ENCODE measurements at places on chromosomes 7 and 10.

GRCh38 chr7:1224086-1224716 is 8.5 kb upstream of the UNCX start:
- DNase-seq = no peak
- H3K4me1 ChIP-seq = no peaks in the 10 kb centered on the region
- H3K4me3 ChIP-seq = no peak overlapping the region
- peaks cover 95% of the 10 kb centered on the region for H3K27me3 ChIP-seq

GRCh38 chr7:46320956-46321355 is 399.9 kb upstream of the IGFBP3 start:
- DNase-seq = no peak
- no peaks in the 10 kb centered on the region for H3K4me1 ChIP-seq
- H3K27ac ChIP-seq = no peak overlapping the region
- no peaks in the 10 kb centered on the region for H3K27me3 ChIP-seq
- no peak overlapping the region for H3K4me3 ChIP-seq

DNA sequence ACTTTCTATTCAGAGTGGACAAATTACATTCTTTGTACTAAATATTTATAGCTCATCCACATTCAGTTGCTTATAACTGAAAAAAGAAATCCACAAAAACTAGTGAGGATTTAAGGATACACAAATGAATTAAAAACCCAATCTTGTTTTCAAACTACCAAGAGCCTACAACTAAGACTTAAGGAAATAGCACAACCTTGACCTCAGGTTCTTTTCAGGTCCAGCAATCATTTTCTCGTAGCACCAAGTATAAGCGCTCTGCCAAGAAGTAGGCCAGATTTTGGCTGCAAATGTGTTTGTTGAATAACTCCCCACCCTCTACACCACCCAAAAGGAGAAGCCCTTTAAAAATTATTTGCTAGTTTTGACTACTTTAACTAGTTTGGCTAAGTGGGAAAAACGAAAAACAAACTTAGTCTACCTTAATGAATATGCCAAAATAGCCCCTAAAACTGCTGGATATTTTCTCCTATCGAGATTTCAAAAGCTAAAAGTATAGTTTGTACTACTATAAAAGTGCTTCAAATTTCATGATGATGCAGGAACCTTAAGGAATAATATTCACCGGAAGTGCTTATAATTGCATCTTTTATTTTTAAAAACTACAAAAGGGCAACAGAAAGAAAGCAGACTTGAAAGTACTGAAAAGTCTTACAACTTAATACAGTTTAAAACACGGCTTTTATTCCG is 2.7 kb upstream of the KMT2E start:
- H3K36me3 ChIP-seq = peaks cover 67% of the 10 kb centered on the region
- H3K27ac ChIP-seq = peak overlapping the region; percentile 100
- peak overlapping the region; percentile 98 for H3K4me3 ChIP-seq
- DNase-seq = no peak
- peaks cover 56% of the 10 kb centered on the region for H3K4me1 ChIP-seq
- H3K27me3 ChIP-seq = no peaks in the 10 kb centered on the region

DNA sequence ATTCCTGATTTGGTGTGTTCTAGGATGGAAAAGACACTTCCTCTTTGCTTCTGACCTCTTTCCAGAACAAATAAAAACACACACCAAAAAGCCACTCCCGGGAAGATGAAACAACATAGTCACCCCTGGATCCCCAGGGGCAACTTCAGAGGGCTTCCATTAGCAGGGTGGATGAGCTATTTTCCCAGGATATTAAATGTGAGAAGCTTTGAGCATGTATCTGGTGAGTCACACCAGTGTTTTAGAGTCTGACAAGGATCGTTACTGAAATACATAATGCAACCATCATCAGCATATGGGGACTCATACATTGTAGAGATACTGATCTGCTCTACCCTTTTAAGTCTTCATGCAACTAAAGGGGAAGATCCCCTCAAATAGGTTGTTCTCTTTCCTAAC is 115.5 kb upstream of the ZNF438 start:
- no peak for DNase-seq
- no peak overlapping the region for H3K4me3 ChIP-seq
- H3K27me3 ChIP-seq = peaks cover 29% of the 10 kb centered on the region
- H3K36me3 ChIP-seq = no peaks in the 10 kb centered on the region

GRCh38 chr7:127809261-127809702 is 157.3 kb downstream of the SND1 start:
- no peaks in the 10 kb centered on the region for H3K27me3 ChIP-seq
- no peak overlapping the region for H3K27ac ChIP-seq
- H3K36me3 ChIP-seq = peaks cover 15% of the 10 kb centered on the region
- no peak overlapping the region for H3K4me3 ChIP-seq
- no peak for DNase-seq
- H3K4me1 ChIP-seq = peaks cover 37% of the 10 kb centered on the region

DNA sequence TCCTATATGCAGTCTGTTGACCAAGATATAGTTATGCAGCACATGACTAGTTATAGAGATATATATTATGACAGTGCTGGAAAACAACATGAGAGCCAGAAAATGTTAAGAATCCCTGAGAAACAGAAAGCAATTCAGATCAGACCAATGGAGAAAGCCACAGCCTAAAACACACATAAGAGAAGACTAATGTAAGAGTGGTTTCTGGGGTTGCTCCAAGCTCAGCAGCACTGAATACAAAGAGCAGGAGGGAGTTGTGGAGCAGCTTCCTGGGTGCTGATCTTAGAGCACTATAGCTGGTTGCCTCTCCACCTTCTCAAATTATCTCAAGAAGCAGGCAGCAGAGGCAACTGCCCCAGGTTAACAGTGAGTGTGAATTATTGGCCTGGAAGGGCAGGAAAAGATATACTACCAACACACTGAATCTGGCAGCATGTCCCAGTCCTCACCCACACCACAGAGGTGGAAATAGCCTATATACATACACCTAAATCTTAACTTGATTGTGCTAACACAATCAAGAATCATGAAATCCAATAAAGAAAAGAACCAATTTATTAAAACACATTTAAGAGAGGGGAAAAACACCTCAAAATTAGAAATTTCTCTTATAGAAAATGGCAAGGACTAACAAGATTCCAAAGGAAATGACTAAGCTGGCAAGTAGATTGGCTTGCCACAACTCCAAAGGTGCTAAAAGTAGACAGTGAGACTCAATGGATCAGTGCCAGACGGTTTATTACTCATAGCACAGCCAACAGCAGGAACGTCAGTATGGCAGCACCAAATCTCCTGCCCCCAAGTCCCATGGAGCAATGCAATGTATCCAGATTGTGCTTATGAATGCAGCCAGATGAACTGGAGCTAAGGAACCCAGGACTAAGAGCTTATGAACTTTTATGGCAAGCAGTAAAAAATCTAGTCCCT is 5.1 kb downstream of the PTTG1IP2 start:
- no peaks in the 10 kb centered on the region for H3K36me3 ChIP-seq
- H3K4me3 ChIP-seq = no peak overlapping the region
- peaks cover 55% of the 10 kb centered on the region for H3K27me3 ChIP-seq
- H3K27ac ChIP-seq = no peak overlapping the region

DNA sequence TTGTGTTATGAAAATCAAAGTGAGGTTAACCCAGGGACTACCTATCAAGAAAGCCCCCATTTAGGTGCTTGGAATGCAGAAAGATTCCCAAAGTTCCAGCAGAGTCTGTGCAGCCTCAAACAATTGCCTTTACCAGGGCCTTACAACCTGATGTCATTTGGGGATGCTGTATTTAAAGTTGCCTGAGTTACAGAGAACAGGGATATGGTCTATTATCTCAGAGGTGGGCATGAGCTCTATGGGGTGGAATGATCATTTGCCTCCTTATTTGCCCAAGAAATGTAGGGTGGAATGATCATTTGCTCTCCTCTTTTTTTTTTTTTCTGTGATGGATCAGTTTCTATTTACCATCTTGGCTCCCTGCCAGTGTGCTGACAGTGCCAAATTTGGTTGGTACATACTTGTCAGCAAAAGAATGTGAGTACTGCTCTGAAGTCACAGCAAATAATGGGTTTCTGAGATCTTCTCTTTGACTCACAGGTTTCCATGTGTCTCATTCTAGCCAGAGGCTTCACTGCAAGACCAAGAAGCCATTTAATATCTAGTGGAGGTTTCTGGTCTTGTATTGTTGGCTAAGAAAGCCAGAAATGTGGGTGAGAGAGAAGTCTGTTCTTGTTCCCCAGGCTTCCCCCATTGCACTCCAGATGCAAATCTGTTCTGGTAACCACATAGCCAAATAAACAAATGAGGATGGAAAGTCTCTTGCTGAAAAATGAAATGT is 45.5 kb upstream of the ZNRF2 start:
- H3K4me1 ChIP-seq = no peaks in the 10 kb centered on the region
- no peaks in the 10 kb centered on the region for H3K36me3 ChIP-seq
- DNase-seq = no peak
- H3K27me3 ChIP-seq = peaks cover 34% of the 10 kb centered on the region
- no peak overlapping the region for H3K27ac ChIP-seq
- H3K4me3 ChIP-seq = no peak overlapping the region

GRCh38 chr7:53111031-53111430 is 75.6 kb downstream of the POM121L12 start:
- no peaks in the 10 kb centered on the region for H3K36me3 ChIP-seq
- no peak overlapping the region for H3K27ac ChIP-seq
- no peak for DNase-seq
- no peaks in the 10 kb centered on the region for H3K4me1 ChIP-seq
- H3K27me3 ChIP-seq = no peaks in the 10 kb centered on the region

DNA sequence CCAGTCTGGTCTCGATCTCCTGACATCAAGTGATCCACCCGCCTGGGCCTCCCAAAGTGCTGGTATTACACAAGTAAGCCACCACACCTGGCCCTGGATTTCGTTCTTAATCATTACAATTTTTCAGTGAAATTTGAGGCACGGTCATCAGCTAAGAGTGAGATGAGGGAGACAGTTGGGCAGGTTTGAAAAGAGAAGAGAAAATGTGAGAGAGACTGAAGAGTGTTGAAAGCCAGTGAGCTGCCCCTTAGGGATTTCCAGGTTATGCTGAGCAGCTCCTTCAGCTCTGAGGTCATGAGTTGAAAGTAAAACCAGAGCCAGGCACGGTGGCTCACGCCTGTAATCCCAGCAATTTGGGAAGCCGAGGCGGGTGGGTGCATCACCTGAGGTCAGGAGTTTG is 5.9 kb upstream of the UPF2 start:
- peaks cover under 1% of the 10 kb centered on the region for H3K4me1 ChIP-seq
- H3K4me3 ChIP-seq = no peak overlapping the region
- H3K27me3 ChIP-seq = no peaks in the 10 kb centered on the region
- DNase-seq = no peak
- H3K27ac ChIP-seq = no peak overlapping the region

- H3K27me3 ChIP-seq = peaks cover 46% of the 10 kb centered on the region
- no peaks in the 10 kb centered on the region for H3K4me1 ChIP-seq
- no peak for DNase-seq
- no peaks in the 10 kb centered on the region for H3K36me3 ChIP-seq
- no peak overlapping the region for H3K27ac ChIP-seq
- H3K4me3 ChIP-seq = no peak overlapping the region
These were observed 57.2 kb upstream of the INPP5A start for GRCh38 chr10:132480356-132480755.

DNA sequence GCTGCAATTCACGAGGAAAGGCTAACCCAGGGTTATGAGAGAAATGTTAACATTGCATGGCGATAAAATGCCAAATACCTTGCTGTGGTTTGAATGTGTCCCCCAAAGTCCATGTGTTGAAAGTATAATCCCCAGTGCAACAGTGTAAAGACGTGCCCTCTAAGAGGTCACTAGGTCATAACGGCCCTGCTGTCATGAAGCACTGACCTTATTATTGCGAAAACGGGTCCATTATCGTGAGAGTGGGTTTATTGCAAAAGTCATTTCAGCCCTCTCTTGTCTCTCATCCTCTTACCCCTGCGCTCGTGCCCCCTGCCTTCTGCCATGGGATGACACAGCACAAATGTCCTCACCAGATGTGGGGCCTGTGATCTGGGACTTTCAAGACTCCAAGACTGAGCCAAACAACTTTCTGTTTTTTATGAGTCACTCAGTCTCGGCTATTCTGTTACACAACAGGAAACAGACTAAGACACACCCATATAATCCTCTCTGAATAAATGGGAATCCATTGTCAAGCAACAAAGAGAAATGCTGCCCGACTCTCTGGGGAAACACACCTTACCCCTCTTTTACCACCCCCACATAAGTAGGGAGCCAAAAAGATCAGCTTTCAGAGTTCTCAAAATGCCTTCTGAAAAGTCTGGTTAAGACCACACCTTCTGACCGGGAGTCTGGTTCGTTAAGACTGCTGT is 73.1 kb upstream of the UCN3 start:
- peaks cover 2% of the 10 kb centered on the region for H3K36me3 ChIP-seq
- H3K4me3 ChIP-seq = peak overlapping the region; percentile 78
- peak overlapping the region; percentile 97 for H3K27ac ChIP-seq
- H3K4me1 ChIP-seq = peaks cover 26% of the 10 kb centered on the region
- no peak for DNase-seq
- peaks cover 8% of the 10 kb centered on the region for H3K27me3 ChIP-seq
